Hepatocyte (in vitro differentiated cells): ENCODE measurements at places on chromosomes 3 and 15.

GRCh38 chr3:127984241-127984975 lies 67.8 kb upstream of the SEC61A1 start:
- no peak for DNase-seq

GRCh38 chr3:98846101-98846500 lies 55.4 kb downstream of the DCBLD2 start:
- DNase-seq = no peak

DNA sequence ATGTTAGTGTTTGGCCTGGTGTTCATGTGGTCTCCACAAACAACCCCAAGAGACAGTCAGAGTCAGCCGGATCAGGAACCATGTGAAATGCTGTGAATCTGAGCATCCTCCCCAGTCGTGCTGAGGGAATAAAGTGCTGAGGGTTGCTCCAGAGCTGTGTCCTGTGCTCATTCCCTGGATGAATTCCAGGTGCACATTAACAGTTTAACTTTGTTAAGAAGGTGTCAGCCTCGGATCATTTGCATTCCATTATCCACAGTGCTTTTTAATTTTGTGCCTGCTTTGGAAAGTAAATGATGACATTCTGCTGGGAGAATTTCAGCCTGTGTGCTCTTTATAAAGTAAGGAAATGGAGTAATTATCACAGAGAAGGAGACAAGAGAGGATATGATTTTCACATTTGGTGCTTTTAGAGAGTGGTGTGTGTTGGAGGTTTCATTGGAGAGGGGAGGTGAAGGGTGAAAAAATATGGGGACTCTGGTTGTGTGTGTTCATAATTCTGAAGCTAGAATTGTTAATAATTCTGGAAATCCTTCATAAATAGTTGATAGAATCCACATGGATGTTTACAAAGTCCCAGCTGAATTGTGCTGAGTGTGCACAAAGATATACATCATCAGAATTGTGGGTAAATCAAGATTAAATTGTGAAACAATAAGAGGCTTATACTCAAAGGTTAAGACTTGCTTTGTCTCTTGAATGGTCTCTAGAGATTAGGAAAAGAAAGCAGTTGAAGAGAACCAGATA lies 621.4 kb downstream of the AGBL1 start:
- no peak for DNase-seq

GRCh38 chr3:78881501-78881900 lies 886.3 kb downstream of the ROBO1 start:
- DNase-seq = no peak

- DNase-seq = peak; percentile 95
These were observed 778 bp upstream of the THBS1 start for GRCh38 chr15:39580117-39580484.

DNA sequence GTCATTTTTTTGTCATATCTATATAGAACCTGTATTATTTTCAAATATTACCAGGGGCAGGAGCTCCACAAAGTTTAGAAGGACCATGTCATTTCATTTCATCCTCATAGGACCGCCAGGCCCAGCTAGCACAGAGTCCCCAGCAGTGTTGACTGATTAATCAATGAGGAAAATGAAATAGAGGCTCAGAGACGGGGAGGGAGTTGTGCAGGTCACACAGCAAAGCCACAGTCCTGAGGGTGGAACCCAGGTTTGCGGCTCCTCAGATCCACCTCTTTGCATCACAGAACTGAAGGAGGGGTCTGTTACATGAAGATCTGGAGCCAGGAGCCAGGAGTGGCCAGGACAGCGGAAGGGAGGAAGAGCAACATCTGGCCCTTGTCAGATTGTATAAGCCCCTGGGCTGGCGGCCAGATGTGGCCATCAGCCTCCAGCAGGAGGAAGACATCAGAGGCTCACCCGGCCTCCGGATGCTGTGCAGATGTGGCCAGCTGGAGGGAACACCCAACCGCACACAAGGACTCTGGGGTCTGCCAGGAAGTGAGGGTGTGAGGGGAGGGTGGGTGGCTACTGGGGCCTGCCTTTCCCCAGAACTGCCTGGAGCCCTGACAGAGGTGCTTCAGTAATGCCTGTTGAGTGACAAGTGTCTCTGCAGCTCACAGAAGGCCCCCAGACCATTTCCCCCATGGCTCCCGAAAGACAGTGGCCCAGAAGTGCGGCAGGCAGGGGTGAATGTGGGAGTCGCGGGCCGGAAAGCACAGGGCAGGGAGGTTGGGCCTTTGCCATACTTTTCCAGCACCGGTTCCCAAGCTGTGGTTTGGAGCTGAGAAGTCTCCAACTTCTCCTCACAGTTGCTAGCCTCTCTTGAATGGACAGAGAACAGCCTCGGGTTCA lies 21.3 kb downstream of the EFCC1 start:
- DNase-seq = no peak

DNA sequence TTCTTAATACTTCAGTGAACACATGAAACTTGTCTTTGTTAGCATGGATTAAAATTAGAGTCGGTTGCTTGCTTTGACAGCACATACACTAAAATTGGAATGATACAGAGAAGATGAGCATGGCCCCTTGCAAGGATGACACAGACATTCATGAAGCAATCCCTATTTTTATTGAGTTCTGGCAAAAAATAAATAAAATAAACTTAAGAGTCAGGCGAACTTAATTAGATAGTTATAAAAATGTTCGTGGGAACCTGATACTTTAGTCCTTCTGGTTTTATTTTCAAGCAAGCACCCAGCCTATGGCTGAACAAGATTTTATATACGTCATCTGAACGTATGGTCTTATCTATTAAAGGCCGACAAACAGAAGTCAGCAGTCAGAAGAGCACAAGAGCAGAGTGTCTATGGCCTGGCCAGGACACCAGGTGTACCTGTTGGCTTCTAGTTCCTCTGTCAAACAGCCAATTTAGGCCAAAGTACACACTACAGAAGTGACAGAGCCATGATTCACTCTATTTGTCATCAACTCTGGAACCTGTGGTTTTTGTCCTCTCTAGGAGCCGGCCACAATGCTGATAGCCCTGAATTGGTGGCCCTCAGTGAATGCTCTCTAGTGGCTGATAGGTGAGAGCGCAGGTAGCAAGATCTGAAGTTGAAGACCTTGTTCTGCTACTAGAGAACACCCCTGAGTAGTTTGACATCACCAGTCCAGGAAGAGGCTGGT lies 64.3 kb downstream of the LEO1 start:
- DNase-seq = peak; percentile 81

DNA sequence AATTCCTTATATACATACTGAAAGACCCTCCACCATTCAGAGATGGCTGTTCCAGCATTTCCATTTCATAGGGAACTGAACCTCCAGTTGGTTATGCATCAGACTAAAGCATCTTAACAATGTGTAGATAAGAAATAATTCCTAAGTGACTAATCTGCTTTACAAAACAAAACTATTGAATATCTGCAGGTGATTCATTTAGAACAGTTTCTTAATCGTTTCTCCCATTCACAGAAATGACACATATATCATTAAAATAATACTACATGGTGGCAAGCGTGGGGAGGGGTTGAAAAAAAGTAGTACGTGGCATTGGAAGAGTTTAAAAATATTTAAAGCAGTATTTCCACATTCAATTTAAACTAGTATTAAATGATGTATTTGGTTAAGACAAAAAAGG lies 19.5 kb downstream of the COPS2 start:
- DNase-seq = no peak

GRCh38 chr15:88649286-88649733 lies 10.5 kb downstream of the ISG20 start:
- DNase-seq = no peak

DNA sequence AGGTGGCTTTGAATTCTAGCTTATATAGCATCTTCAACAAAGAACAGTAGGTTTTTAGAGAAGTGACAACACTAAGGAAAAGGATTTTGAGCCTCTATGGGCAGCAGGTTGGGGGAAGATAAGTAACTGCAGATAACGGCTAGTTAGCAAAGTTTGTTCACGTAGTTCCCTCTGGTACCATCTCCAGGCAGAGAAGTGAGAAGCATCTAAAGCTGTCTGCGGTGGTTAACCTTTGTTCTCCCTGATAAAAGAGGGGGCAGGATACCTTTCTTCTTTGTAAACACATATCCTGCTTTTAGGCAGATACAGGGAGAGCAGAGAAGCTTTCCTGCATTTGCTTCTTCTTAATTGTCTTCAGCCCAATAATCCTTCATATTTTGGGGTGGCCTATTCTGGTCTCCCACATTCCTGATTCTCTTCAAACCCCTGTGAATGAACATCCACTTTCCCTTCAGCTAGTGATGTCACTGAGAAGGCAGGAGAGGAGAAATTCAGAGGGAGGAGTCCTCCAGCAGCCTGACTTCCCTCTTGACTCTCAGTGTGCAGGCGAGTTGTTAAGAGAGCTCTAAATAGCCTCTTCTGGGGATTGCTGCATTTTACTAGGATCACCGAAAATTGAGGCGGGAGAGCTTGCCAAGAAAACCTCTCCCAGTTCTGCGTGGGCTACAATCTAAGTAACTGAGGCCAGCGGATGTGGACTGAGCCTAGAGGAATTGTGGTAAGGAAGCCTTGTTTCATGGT lies 393.7 kb upstream of the C2CD4B start:
- peak; percentile 35 for DNase-seq

- no peak for DNase-seq
These were observed 12.5 kb downstream of the STOML1 start for GRCh38 chr15:73979636-73980035.

- DNase-seq = no peak
These were observed 22.2 kb upstream of the GRIP2 start for GRCh38 chr3:14562121-14562890.
